ENCODE measurements at places on chromosomes 2 and 18. TPM values are rescaled to one million over a fixed set of nuclear protein-coding genes. Genes with fewer than 3 reads are reported as not detected.

The TRAF3IP1 gene
- 6.1 TPM for total RNA-seq

The ALPG gene
- not detected for total RNA-seq

The NT5C1B gene
- total RNA-seq, result not detected

The ZFAND2B gene
- total RNA-seq, result 225 TPM

The MAP3K19 gene
- total RNA-seq, result not detected

The BCL11A gene
- total RNA-seq, result 0.11 TPM

The CGREF1 gene
- 3.5 TPM for total RNA-seq

The SETBP1 gene
- total RNA-seq, result 23.5 TPM

The CHRNA1 gene
- total RNA-seq, result not detected

The CCBE1 gene
- 0.32 TPM for total RNA-seq

The IL36A gene
- not detected for total RNA-seq

The REEP1 gene
- 6.4 TPM for total RNA-seq

The IKZF2 gene
- 3.9 TPM for total RNA-seq

The KCNG2 gene
- total RNA-seq, result not detected

The UGT1A5 gene
- not detected for total RNA-seq

The ARPC2 gene
- 237 TPM for total RNA-seq

The COL4A4 gene
- total RNA-seq, result 20.5 TPM

The ZEB2 gene
- 74.6 TPM for total RNA-seq

The AQP4 gene
- not detected for total RNA-seq

The GPC1 gene
- total RNA-seq, result 123 TPM

The PRSS56 gene
- not detected for total RNA-seq

The GALNT3 gene
- 0.64 TPM for total RNA-seq

The UGT1A4 gene
- not detected for total RNA-seq

The KYNU gene
- total RNA-seq, result 2.3 TPM

The CFC1 gene
- not detected for total RNA-seq

The TMEM169 gene
- total RNA-seq, result 7.3 TPM

The CNGA3 gene
- total RNA-seq, result not detected

The PIEZO2 gene
- 3.1 TPM for total RNA-seq

The SUMO1 gene
- 208 TPM for total RNA-seq

The LRRTM4 gene
- not detected for total RNA-seq

The AFG3L2 gene
- total RNA-seq, result 31.5 TPM

The BMP10 gene
- not detected for total RNA-seq

The INSIG2 gene
- 64.2 TPM for total RNA-seq

The MYO5B gene
- total RNA-seq, result 0.21 TPM

The UPP2 gene
- total RNA-seq, result not detected

The LPIN1 gene
- 13.8 TPM for total RNA-seq

The ITGB6 gene
- not detected for total RNA-seq

The NOSTRIN gene
- total RNA-seq, result 7.8 TPM

The FBXO48 gene
- total RNA-seq, result 1.2 TPM

The SLC38A11 gene
- not detected for total RNA-seq

The CRYGD gene
- total RNA-seq, result not detected

The POTEE gene
- total RNA-seq, result not detected

The LDLRAD4 gene
- 21.0 TPM for total RNA-seq

The PPM1G gene
- 24.7 TPM for total RNA-seq

The TGFA gene
- 1.8 TPM for total RNA-seq

The ADCYAP1 gene
- not detected for total RNA-seq
